ENCODE measurements at places on chromosomes 7 and 10.

GRCh38 chr10:89591796-89592271 lies 53.2 kb downstream of the PANK1 start:
- DNase-seq: no peak

- DNase-seq: no peak
Observed at GRCh38 chr7:79245623-79246249, 207.7 kb downstream of the MAGI2 start.

DNA sequence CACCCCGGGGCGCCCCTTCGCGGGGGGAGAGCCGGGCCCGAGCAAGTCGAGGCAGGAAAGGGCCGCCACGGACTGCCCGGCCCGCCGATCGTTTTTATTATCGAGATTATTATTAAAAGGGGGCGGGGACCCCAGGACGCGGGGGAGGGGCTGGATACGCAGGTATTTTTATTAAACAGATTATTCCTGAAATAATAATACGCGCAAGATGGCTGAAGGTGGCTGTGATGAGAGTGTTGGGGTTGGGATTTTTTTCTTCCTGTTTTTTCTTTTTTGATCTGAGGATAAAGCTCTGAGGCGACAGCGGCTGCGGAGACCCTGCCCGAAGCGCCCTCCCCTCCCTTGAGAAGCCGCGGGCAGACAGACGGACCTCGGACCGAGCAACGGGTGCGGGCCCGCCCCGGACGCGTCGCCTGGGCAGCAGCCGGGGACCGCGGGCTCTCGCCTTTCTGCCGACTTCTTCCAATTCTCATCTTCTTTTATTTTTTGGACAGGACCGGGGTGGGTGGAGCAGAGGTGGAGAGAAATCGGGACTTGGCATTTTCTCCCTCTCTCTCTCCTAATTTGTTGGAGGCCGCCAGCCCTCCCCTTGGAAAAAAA lies 1.4 kb upstream of the TRIM8 start:
- peak; percentile 31 for DNase-seq

DNA sequence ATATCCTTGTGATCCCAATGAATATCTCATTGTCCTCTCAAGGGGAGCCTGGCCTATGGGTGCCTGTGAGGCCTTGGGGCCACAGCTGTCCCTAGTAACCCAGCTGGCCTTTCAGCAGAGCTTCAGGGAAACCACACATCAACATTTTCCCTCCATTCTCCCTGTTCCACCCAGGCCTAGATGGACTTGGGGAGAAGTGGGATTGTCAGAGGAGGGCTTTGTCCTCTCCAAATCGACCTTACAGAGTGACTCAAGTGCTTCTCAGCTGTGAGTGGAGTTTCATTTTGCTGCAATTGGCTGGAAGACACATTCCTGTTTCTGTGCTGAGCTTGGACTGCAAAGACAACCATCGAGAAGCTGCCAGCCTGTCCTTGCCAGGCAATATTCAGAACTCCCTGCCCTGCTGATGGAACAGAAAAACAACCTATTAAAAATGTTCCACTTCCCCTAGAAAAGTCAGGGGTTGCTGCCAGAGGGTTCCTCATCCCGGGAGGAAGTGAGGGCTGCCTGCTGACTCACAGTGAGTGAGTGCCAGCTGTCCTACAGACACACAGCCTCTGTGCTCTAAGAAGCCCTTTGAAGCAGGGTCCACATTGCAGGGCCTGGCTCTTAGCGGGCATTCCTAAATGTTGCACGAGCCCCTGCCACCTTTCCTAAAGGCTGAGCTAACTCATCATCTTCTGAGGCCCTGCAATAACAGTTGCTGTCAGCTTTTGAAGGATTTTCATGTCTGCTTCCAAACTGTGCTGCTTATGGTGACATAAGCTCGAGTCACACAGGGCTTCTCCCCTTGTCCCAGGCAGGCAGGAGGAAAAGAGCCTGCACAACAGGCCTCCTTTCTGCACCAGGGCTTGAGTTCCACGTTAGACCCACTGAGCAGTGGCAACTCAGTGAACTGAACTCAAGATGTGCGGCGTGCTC lies 20.5 kb downstream of the STRA8 start:
- no peak for DNase-seq

- no peak for DNase-seq
Observed at GRCh38 chr7:66700633-66701131, 39.9 kb upstream of the RABGEF1 start.

GRCh38 chr10:34291466-34292193 lies 523.5 kb downstream of the PARD3 start:
- no peak for DNase-seq

DNA sequence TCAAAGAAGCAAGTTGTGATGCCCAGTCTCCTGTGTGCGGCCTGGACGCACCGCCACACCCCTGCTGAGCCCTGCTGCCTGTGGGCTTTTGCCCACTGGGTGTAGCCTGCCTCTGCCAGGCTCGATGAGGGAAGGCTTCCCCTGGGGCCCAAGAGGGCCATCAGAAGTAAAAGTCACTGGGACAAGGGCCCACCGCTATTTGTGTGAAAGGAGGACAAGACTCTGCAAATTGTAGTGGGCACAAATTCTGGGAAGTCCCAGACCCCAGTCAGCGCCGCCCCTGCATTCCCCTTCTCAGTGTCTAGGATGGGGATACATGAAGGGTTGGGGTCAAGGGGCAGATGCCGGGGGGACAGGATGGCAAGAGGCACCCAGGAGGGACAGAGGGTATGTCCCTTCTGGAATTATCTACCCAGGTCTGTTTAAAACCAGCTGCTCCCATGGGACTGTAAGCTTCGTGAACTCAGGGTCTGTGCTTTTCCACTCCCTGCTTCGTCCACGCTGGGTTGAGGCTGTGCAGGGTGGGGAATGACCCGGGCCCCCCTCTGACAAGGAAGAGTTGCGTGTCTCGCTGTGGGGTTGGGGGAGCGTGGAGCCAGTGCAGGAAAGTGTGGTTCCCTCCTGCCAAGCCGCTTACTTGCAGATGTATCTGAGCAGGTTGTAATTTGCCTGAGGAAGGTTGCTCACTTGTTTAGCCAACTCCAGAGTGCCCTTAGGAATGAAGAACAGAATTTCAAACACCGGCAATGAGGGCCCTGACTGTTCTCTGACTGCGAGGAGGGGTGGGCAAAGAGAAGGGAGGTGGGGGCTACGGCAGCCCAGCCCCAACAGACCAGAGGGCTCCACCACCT lies 147.2 kb downstream of the MAPK8 start:
- no peak for DNase-seq

DNA sequence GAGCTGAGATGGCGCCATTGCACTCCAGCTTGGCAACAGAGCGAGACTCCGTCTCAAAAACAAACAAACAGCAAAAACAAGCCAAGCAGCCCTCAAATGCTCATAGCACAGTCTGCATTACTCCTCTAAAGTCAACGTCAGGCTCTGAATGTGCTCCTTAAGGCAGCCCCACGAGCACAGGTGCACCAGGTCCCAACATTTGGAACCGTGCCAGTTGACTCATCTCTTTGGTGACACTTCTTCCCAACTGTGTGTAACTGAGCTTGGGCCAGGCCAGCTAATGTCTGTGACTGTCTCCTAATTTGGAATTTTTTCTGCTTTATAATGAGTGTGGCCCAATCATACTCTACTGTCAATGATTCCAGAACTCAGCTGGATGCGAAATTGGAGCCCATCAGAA lies 66.3 kb upstream of the EFCAB10 start:
- no peak for DNase-seq

DNA sequence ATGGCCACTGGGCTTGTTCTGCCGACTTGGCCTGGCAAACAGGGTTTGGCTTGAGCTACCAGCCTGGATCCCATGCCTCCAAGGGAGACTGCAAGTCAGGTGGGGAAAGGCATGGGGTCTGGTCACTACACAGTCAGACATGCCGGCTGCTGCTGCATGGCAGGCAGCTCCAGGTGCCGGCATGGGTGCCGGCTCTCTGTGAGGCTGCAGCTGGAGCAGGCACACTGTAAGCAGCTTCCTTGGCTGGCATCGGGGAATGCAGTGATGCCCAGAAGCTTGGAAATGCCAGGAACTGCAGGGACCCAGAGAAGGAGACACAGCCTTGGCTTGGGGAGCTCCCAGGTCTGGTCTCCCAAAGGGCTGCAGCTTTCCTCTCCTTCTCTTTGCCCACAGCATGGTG lies 305.5 kb upstream of the NRG3 start:
- DNase-seq: no peak

DNA sequence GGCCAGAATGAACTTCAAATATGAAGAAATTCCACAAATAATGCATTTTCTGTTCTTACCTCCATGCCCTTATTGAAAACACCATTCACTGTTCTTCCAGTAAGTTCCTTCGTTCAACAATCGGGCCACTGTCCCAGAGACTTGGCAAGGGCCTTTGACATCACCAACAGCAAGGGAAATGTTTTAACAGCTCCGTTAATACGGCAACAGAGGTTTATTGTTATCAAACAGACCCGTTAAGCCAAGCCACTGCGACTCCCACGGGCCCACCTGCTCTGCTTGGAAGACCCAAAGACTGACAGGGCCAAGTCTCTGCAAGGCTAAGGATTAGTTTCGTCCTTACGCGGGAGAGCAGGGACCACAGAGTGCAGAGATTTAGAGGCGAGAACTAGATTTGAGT lies 43.4 kb upstream of the LYZL1 start:
- DNase-seq: no peak

- DNase-seq: no peak
Observed at GRCh38 chr10:35003906-35004305, 86.2 kb downstream of the CUL2 start.

GRCh38 chr7:20365486-20365885 lies 34.8 kb downstream of the ITGB8 start:
- DNase-seq: no peak

DNA sequence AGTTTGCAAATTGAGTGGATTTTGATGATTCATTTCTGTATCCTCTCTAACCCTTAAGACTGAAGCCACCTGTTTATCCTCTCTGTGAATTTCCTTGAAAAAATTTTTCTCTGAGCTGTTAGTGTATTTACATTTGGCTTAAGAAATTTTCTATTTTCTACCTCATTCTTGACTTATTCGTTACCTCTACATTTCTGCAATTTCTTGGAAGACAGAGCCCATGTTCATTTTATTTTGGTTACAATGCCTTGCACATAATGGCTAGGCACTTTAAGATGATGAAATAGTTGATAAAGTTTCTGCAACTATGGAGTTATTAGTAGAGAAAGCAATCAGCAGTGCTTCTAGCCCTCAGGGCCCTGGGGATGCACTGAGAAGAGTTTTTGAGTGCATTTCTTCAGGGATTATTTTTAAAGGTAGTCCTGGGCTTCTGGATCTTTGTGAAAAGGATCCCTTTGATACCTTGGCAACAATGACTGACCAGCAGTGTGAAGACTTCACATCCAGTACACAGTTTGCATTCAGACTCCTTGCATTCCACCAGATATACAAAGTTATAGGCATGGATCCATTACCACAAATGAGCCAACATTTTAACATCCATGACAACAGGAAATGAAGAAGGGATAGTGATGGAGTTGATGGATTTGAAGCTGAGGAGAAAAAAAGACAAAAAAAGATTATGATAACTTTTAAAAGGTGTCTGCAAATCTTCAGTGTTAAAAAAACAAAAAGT lies 68.2 kb downstream of the CH25H start:
- no peak for DNase-seq

GRCh38 chr7:12716134-12716681 lies 28.8 kb downstream of the ARL4A start:
- DNase-seq: no peak

DNA sequence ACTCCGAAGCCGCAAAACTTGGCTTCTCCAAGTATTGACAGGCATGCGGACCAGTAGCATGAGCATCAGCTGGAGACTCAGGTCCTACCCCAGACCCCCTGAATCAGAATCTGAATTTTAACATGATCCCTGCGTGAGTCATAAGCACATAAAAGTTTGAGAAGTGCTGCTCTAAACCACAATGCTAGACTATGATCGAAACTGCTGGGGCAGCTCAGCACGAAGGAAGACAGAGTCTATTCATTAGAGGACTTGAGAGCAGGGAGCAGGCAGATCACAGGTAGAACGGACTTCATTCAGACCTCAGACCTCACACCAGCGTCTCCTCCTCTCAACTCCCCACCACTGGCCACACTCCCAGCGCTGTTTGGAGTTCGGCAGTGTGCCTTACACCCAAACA lies 16.9 kb downstream of the CAMK2G start:
- peak; percentile 60 for DNase-seq

- DNase-seq: no peak
Observed at GRCh38 chr10:25125201-25125611, 49.6 kb upstream of the GPR158 start.

GRCh38 chr10:103792547-103792946 lies 62.8 kb downstream of the SH3PXD2A start:
- no peak for DNase-seq

- DNase-seq: no peak
Observed at GRCh38 chr7:104790440-104790839, 223.6 kb upstream of the KMT2E start.

DNA sequence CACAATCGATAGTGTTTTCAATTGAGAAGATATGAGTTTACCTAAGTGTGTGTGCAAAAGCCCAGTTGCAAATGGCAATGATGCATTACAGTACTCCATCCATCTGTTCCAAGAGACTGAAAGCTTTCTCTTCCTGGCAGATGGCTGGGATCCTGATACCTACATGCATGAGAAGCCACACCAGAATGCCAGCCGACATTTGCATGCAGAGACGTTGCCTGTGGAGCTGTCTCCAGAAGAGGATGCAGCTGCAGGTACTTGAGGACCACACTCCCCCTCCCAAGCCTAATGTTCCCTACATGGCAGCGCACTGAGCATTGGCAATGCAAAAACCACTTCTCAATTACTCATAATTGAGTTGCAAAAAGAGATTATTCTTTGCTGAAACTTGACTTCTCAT lies 332.1 kb downstream of the WDR11 start:
- DNase-seq: no peak

- no peak for DNase-seq
Observed at GRCh38 chr7:44189993-44190872, 994 bp upstream of the GCK start.

- no peak for DNase-seq
Observed at GRCh38 chr7:74455291-74455804, 1.6 kb downstream of the GTF2IRD1 start.

- no peak for DNase-seq
Observed at GRCh38 chr10:75612904-75613684, 181.7 kb downstream of the LRMDA start.

DNA sequence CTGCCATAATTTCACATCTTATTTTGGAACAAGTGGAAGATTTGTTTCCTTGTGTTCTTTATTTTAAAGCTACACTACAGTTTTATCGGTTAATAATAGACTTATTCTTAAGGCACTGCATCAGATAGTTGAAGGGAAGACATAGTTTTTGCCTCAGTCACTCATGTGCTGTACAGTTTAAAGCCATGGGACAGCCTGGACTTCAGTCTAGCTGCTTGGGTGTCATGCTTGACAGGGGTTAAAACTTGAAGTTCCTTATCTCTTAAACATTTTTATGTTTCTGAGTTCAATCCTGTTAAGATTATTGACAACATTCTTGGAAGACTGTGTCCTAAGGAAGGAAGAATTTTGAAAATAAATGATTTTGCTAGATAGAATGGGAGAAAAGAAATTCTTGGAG lies 49.7 kb downstream of the PPP1R9A start:
- no peak for DNase-seq
